Activated CD4-positive, alpha-beta T cell treated with anti-CD3 and anti-CD28 coated beads, Interleukin-2, amount 50 U/mL, for 24 hours (primary cell): ENCODE measurements at places on chromosomes 7 and 10.

DNA sequence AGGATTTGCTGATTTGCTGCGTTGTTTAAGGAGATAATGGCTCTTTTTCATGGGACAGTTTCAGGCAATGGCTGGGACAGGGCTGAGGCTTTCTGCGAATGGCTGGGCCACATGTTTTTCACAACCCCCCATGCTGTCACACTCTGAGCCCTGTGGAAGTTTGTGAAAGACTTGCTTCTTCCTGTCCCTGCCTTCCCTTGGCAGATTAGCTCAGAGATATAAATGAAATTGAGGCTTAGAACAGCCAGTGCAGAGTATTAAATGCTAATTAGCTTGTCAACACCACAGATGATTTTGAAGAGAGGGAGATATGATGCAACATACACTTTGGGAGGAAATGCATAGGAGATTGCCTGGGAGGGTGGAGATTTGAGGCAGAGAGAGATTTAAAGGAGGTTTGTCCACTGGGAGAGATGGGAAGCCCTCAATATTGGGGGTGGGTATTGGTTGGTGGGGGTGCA is 232.0 kb downstream of the SH2D4B start:
- no peak for DNase-seq

- DNase-seq, result no peak
Measured at GRCh38 chr10:59741048-59741447, 12.2 kb downstream of the MRLN start.

DNA sequence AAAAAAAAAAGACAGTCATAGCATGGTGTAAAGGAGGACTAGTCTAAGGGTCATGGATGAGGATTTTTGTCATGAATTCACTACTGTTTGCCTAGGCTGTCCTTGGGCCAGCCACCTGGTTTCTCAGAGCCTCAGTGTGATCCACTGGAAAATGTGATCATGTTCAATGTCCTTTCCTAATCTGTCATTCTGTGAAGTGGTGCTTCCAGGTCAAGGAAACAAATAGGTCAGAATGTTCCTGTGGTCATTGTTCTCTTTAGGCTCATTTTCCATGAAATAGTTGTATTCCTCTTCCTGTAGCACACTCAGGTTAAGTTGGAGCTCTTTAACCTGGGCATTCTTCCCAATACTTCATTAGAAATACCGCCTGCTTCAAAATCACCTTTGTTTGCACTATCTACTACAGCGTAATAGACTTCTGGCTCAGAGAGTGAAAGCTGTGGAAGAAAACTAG is 16.5 kb downstream of the CD36 start:
- no peak for DNase-seq

- DNase-seq, result no peak
Measured at GRCh38 chr10:624605-625332, 64.7 kb downstream of the DIP2C start.

- no peak for DNase-seq
Measured at GRCh38 chr7:115869801-115870200, 160.8 kb downstream of the TFEC start.

DNA sequence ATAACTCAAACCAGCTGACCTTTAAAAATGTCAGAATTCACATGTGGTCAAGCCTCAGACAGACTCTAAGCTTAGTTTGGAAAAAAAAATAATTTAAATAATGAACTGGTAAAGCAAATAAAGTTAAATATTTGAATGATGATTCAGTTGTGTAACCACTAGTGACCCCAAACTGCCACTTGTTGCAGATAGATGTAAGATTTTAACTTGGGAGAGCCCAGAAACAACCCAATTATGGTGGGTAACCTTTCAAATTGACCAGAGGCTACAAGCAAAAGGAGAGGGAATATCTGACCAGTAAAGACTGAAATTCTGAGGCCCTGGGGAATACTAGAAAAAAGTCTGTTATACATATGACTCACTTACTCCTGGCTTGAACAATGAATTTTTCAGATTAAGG is 268.1 kb downstream of the HPSE2 start:
- DNase-seq, result no peak
